Activated naive CD4-positive, alpha-beta T cell treated with anti-CD3 and anti-CD28 coated beads, Interleukin-2, amount 50 U/mL, for 72 hours (primary cell): ENCODE measurements at places on chromosomes 5 and 9.

DNA sequence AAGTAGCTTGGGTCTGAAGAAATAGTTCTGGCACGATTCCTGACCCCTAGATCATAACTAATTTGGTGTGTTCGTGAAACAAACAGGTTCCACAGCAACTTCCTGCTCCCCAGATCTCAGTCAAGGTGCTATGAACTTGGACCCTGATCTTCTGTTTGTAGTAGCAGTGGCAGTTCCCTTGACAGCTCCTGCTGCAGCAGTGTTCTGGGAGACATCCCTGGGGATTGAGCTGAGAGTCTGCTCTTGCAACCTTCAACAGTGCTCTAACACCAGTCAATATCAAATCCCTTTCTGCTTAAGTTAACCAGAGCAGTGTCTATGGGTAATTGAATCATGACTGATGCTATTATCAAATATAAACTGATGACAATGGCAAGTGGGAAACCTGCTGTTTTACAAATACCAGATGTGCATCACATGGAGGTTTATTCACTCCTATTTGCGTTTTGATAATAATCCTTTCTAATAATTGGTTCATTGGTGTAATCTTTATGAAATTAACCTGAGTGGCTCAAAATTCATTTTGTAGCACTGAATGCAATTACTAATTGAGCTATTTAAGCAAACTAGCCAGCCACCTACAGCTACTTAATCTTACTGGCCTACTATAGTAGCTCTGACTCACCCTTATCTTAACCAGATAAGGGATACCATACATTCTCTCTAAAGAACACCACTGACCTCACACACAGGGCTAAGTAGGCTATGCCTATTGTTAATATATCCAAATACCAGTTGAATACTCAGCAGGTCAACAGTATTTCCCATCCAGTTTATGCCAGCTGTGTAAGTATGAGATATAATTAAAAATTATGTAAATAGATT, 21.9 kb downstream of the KDM4C start:
- no peak for DNase-seq

DNA sequence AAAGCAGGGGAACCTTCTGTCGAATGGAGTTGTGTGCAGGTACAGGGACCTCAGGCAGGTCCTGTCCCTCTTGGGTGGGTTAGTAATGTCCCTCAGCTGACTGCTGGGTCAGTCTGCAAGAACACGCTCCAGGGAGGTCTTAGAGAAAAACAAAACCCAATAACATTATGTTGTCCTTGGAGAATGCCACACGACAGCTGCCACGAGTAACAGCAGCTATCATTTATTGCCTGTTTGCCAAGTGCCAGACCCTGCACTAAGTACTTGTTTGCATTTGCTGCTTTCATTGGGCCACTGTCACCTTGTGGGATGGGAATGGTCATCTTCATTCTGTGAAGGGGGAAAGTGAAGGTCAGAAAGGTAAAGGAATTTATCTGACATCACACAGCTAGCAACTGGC, 310.3 kb downstream of the SLIT3 start:
- no peak for DNase-seq

GRCh38 chr5:98588215-98588614, 185.2 kb upstream of the RGMB start:
- no peak for DNase-seq

DNA sequence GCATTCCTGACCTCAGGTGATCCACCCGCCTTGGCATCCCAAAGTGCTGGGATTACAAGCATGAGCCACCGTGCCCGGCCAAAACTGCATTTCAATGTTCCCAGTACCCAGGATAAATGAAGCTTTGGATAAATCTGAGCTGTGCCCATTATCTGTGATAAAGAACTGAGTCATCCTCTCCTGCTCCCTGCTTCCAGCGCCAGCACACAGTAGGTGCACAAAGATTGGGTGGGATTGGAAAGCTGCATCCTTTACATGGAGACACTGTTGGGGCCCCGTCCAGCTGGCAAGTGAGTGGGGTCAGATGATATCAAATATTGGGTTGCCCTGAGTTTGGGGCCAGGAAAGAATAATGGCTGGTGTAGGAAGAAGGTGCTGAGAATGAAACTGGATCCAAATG, 17.4 kb downstream of the SH2D3C start:
- no peak for DNase-seq

DNA sequence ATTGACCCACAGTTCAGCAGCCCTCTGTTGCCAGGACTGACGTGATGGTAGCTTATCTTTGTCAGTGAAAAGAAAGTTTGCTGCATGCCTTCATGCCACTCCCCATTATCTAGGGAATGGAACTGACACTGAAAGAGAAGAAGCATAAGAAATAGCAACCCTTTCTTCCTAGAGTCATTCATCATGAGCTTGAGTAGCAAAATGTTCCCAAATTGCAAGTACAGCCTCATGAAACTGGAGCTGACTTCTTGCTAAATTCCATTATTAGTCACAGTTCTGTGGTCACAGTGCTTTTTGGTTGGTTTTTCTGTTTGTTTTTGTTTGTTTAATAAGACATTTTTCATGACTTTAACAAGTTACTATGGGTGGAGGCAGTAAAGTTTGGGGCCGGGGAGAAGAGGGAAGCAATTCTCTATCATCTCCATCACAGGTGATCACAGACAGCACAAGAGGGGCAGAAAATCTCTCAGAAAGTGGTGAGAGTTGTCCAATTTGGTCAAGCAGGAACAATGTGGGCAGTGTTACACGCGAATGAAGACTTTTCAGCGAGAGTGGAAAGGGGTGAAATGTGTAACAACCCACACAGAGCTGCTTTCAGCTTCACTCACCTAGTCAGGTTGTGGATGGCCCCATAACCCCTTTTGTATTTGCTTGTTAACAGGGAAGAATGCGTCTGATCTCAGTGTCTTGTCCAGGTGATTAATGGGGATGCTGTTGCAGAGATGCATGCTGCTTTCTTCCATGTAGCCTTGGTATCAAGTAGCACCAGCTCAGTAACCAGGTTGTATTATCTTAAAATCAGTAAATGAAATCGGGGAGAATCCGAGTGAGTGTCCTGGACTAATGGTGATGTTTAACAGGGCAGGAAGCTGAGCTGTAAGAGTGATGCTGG, 440.4 kb downstream of the DMRT2 start:
- peak; percentile 12 for DNase-seq

GRCh38 chr9:98994172-98995058, 50.7 kb downstream of the COL15A1 start:
- peak; percentile 6 for DNase-seq
